MM.1S (cell line): ENCODE measurements at places on chromosomes 12 and 14.

GRCh38 chr12:124071075-124071443 lies 98.0 kb downstream of the ZNF664 start:
- DNase-seq, result no peak
- no peak overlapping the region for H3K27ac ChIP-seq
- no peaks in the 10 kb centered on the region for H3K4me1 ChIP-seq
- no peak overlapping the region for H3K4me3 ChIP-seq

GRCh38 chr14:42028607-42029006 lies 421.9 kb downstream of the LRFN5 start:
- no peaks in the 10 kb centered on the region for H3K27me3 ChIP-seq
- no peak overlapping the region for H3K4me3 ChIP-seq
- H3K27ac ChIP-seq, result no peak overlapping the region
- DNase-seq, result no peak
- no peaks in the 10 kb centered on the region for H3K36me3 ChIP-seq

- no peak overlapping the region for H3K4me3 ChIP-seq
- no peaks in the 10 kb centered on the region for H3K36me3 ChIP-seq
- H3K4me1 ChIP-seq, result peaks cover 44% of the 10 kb centered on the region
- no peaks in the 10 kb centered on the region for H3K27me3 ChIP-seq
- DNase-seq, result peak; percentile 42
- H3K27ac ChIP-seq, result peak overlapping the region; percentile 70
Observed at GRCh38 chr14:69693801-69694729, 72.9 kb upstream of the SRSF5 start.

- no peak for DNase-seq
- H3K4me1 ChIP-seq, result peaks cover 73% of the 10 kb centered on the region
- H3K4me3 ChIP-seq, result 0 out of 2 replicates have a peak overlapping the region, but pooled peaks have one; percentile 3
- H3K27me3 ChIP-seq, result no peaks in the 10 kb centered on the region
- peaks cover 22% of the 10 kb centered on the region for H3K36me3 ChIP-seq
Observed at GRCh38 chr12:14949631-14950030, 11.3 kb upstream of the ERP27 start.

DNA sequence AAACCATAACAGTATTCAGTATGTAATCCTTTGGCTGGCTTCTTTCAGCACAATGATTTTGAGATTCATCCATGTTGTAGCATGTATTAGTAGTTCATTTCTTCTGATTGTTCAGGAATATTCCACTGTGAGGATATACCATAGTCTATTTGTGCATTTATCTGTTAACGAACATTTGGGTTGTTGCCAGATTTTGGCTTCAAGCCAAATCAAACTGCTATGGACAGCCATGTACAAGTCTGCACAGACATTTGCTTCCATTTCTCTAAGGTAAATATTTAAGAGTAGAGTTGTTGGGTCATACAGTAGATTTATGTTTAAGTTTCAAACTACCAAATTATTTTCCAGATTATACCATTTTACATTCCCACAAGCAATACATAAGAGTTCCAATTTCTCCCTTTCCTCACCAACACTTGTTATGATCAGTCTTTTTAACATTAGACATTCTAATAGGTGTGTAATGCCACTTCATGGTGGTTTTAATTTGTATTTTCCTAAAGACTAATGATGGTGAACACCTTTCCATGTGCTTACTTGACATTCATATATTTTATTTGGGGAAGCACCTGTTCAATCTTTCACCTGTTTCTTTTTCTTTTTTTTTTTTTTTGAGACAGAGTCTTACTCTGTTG lies 56.6 kb downstream of the ZFYVE21 start:
- H3K27me3 ChIP-seq, result no peaks in the 10 kb centered on the region
- H3K4me3 ChIP-seq, result no peak overlapping the region
- no peaks in the 10 kb centered on the region for H3K36me3 ChIP-seq
- no peak for DNase-seq

GRCh38 chr12:25896981-25897380 lies 61.5 kb upstream of the RASSF8 start:
- H3K36me3 ChIP-seq, result no peaks in the 10 kb centered on the region
- no peak overlapping the region for H3K27ac ChIP-seq
- H3K4me3 ChIP-seq, result no peak overlapping the region
- no peak for DNase-seq
- H3K27me3 ChIP-seq, result no peaks in the 10 kb centered on the region
- no peaks in the 10 kb centered on the region for H3K4me1 ChIP-seq

GRCh38 chr14:90060312-90060964 lies 1.4 kb upstream of the KCNK13 start:
- H3K4me1 ChIP-seq, result no peaks in the 10 kb centered on the region
- no peaks in the 10 kb centered on the region for H3K27me3 ChIP-seq
- no peaks in the 10 kb centered on the region for H3K36me3 ChIP-seq

DNA sequence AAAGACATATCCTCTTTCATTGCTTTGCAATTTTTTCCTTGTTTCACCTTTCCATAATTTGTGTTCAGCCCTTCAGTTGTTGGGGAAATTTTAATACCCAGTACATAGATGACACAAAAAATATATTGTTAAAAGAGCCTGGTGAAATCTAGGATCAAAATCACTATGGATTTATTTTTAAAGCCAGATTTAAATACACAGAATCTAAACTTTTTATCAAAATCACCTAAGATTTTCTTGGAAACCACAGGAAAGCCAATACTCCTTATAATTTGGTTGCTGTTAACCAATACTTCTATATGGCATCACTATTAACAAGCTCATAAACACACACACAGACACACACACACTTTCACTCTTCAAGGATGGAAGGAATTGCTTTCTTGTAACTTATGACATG lies at the start of gene TAS2R20:
Gene TAS2R20, minus strand, starts transcription at position 101 of the 400 bp plus-strand sequence. CDS start 429 bp downstream, outside the sequence.
- H3K4me1 ChIP-seq, result no peaks in the 10 kb centered on the region
- H3K4me3 ChIP-seq, result no peak within 1 kb of the TSS
- no peaks in the 10 kb centered on the region for H3K36me3 ChIP-seq
- DNase-seq, result no peak
- H3K27me3 ChIP-seq, result no peaks in the 10 kb centered on the region

GRCh38 chr14:58693048-58693447 lies 55.3 kb downstream of the DACT1 start:
- DNase-seq, result no peak
- no peaks in the 10 kb centered on the region for H3K36me3 ChIP-seq
- H3K4me1 ChIP-seq, result no peaks in the 10 kb centered on the region
- no peak overlapping the region for H3K27ac ChIP-seq
- H3K27me3 ChIP-seq, result no peaks in the 10 kb centered on the region
